Stimulated activated CD8-positive, alpha-beta memory T cell treated with anti-CD3 and anti-CD28 coated beads, Interleukin-4, amount 100 ng/mL, for 4 hours (primary cell): ENCODE measurements at places on chromosomes 2 and 18.

DNA sequence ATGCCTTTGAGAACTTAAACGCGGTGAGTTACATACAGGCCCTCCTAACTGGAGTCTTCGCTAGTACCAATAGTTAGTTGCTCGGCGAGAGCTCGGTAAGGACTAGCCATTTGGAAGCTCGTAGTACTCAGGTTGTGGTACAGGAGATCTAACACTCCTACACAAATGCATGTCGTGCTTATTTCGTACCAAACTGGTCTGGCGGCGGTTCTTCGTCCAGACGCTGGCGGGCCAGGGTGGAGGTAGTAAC lies 346 bp upstream of the VRK2 start:
- DNase-seq, result no peak

- no peak for DNase-seq
Observed at GRCh38 chr2:216974321-216975302, 114.7 kb upstream of the TNP1 start.

GRCh38 chr2:97348265-97348664 lies 235.3 kb downstream of the ANKRD36 start:
- DNase-seq, result no peak

GRCh38 chr2:222888716-222889115 lies 27.9 kb downstream of the ACSL3 start:
- DNase-seq, result no peak

DNA sequence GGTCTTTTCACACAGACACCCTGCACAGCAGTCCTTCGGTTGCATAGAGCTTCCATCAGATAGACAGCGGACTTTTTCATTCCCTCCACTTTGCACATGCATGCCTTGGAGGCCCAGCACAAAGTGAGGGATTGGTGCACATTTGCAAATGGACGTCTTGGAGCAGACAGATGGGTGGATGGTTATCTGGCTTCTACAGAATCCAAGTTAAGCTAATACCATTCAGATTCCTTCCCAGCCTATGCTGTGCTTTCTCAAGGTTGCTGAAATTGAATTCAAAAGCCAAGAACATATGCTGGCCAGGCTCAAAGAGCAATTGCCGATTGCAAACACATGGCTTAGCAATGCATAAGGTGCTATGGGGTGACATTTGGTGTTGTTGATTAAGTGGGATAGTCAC lies 186.4 kb downstream of the VAPA start:
- DNase-seq, result no peak

- DNase-seq, result no peak
Observed at GRCh38 chr2:69242651-69243051, 144.4 kb downstream of the GFPT1 start.

DNA sequence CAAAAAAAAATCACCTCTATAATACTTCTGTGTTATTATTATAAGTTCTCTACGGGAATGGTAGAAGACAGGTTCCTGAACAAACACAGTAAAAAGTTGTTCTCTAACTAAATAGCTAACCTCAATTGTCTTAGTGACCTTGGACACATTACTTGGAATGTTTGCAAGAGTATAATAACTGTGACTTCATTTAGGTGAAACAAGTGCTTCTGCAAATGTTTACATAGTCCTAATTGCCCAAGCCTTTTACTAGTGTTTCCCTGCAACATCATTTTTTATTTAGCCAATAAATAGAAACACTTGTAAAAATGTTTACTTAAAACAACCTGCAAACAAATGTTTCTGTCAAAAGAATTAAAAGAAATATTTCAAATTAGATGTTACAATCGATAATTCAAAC lies 9.9 kb downstream of the PLEKHM3 start:
- DNase-seq, result no peak
